ENCODE measurements at places on chromosomes 3 and 15.

DNA sequence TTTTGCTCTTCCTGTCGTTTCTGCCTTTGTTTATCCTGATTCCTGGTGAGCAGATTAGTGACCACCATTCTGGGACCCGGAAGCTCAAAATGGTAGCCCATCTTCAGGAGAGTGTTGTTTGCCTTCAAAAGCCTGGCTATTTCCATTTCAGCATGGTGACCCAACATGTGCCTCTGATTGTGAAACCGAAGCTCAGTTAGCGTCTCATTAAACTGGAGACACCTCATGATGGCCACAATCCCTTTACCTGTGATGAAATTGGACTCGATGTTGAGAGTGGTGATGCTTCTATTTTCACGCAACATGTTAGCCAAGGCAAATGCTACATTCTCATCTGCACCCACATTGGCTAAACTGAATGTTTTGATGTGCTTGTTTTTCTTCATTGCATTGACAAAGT, 3.3 kb downstream of the LMOD3 start:
- DNase-seq: no peak

DNA sequence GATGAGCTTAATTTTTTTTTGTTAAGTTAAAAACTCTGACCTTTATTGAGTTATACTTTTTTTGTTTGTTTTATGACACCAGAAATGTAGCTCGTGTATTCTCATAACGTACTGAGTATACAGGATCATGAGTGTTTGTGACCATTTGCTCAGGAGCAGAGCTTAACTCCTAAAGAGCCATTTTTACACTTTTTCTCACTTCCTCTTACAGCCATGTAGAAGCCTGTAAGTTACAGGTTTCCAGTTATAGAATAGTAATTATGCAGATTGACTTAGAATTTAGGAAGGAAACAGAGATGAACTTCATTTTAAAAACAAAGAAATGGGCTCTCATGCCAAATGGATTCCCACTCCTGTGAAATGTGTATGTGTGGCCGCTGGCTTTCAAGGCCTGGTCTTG, 151.7 kb downstream of the MCTP2 start:
- no peak for DNase-seq

DNA sequence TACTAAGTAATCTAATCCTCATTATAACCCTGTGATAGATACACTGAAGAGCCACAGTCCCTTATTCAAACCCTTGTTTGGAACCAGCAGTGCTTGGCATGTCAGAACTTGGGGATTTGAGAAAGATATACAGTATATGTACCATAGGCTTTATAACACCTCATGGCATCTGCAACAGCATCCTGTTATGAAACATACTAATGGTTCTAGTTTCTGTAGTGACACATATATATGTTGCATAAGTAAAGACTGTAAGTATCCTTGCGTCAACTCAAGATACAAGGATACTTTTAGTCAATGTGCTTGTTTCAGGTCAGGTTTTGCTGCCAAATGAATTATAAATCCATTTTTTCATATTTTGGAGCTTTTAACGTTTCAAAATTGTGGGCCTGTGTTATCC, 58.5 kb downstream of the CCNL1 start:
- DNase-seq: no peak

DNA sequence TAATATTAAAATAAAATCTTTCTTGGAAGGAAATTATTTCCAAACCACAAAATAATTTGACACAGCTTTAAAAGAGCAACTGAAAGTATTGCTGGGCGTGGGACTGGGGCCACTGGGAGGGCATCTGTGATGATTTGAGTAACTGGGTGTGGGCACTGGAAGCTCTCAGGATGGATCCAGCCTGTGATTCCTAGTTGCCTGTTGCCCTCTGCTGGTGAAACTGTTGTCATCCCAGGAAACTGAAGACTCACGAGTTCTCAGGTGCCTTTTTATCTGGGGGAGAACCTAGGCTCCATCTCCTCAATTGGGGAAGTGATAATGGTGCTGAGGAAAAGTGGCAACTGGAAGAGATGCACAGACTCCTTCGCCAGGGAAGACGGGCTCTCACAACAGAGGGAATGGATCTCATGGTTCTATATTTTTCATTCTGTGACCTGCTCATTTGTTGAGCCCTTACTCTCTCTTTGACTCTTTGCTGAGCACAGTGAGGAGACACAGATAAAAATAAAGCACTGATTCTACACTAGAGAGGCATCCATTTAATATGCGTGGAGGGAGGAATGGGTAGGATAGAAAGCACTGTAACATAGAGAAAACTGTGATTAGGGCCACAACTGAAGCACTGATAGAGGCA, 61.6 kb downstream of the TPRG1 start:
- no peak for DNase-seq

DNA sequence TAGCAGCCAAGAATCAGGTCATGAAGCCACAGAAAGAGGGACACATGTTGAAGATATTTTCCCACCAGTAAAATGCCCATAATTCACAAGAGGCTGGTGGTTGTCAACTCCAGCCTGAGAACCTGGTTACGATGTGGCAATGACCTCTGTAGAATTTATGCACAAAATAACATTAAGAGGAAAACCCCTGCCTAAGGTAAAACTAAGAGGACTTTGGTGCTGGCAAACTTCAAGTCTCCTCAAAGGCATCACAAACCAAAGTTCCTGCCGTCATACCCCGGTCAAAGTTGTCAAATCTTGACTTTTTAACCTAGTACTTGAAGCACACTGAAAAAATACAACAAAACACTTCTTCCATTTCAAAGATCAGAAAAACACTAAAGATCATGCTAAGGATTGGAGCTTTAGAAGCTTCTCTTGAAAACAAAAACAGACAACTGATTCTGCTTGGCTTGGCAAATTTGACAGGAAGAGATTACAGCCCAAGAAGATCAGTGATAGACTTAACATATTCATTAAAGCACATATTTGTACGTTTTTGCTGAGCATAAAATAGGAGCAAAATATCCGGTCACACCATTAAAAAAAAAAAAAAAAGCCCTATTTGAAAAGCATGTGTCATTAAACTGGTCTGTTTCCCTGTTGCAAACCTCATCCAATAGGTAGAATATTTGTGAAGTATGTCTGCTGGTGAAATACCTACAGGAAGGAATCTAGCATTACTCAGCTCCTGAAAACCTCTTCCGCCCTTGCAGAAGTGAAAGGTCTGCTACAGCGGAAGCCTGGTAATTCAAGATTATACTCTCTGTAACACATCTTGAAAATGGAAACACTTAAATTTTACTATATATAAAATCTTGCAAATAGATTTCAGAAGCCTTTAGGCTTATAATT, 22.8 kb downstream of the EIF4E3 start:
- no peak for DNase-seq

DNA sequence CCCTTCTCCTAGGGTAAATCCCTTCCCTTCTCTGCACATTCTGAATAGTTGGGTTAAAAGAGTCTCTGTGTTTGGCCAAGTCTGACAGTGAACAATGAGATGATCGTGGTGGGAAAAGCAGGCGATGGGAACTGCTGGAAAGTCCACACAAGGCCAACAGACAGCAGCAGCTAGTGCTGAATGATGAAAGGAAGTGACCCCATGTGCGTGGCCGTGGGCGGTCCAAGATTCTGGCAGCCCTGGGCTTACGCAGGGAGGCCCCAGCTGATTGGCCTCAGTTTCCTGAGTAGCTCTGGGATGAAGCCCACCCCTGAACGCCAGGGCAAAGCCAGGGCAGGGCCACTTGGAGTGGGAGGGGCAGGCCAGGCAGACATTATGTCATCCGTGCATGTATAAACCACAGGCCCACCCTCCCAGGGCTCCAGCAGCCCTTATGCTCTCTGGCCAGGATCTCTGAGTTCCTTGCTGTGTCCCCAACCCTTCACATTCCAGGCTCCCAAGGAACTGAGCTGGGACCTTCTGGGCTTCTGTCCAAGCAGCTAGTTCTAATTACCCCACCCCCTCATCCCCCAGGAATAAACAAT, 57.8 kb downstream of the CDC25A start:
- DNase-seq: no peak

- DNase-seq: no peak
Measured at GRCh38 chr3:15431256-15431837, 3.9 kb downstream of the EAF1 start.

DNA sequence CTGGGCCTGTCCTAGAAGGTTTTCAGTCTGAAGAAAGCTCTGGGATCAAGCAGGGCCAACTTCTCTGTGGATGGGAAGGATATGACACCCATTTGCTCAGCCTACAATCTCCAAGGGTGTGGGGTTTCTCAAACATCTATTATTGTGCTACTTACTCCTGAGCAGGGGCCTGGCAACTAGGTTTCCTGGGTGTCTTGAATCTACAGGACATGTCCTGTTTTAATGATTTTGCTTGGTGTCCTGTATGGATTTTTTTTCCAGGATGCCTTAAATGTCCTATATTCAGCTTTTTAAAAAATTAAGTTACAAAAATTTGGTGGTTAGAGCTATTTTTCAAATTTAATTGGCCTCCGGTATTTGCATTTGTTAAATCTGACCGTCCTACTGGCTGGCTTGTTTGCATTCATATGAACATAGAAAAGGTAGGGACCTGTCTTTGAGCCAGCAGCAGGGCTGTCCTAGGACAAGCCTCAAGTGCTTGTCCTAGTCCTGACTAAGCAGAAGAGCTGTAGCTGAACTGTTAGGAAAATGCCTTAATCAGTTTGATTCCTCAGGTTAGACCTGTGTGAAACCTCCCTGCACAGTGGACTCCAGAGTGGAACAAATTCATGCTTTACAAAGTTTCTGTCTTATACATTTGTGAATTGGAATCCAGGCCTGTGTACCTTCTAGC, 40.0 kb upstream of the LMOD3 start:
- no peak for DNase-seq

- DNase-seq: no peak
Measured at GRCh38 chr3:158649791-158650190, 5.5 kb downstream of the GFM1 start.
